ENCODE measurements at places on chromosomes 2 and 18.

DNA sequence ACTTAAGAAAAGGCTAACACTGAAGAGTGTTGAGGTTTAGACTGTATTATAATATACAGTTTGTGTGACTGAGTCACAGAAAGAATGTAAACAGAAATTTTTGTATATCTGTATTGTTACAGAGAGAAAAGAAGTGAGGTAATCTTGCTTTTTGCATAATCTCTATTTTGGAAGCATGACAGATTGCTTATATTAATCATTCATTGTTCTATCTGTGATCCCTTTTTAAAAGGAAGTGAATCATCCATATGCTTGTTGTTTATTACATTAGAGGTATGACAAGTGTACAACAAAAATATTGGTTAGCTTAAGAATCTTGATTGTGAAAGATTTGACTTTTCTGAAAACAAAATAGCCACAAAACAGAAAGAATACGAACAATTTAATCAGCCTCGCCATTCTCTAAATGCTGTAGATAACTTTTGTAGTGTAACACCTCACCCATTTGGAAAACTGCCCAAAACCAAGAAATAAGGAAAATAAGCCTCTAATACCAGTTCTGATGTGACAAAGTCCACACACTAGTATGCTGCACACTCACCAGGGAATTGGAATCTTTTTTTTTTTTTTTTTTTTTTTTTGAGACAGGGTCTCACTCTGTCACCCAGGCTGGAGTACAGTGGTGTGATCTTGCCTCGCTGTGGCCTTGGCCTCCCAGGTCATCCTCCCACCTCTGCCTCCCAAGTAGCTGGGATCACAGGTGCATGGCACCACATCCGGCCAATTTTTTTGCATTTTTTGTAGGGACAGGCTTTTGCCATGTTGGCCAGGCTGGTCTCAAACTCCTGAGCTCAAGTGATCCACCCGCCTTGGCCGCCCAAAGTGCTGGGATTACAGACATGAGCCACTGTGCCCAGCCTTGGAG is 91.5 kb upstream of the LPIN2 start:
- no peak overlapping the region for H3K4me3 ChIP-seq
- DNase-seq, result no peak
- no peak overlapping the region for H3K27ac ChIP-seq
- H3K36me3 ChIP-seq, result no peaks in the 10 kb centered on the region

GRCh38 chr2:66495788-66496640 is 61.1 kb downstream of the MEIS1 start:
- no peaks in the 10 kb centered on the region for H3K27me3 ChIP-seq
- no peak overlapping the region for H3K4me3 ChIP-seq
- no peaks in the 10 kb centered on the region for H3K36me3 ChIP-seq
- H3K27ac ChIP-seq, result no peak overlapping the region
- H3K4me1 ChIP-seq, result no peaks in the 10 kb centered on the region
- no peak for DNase-seq

DNA sequence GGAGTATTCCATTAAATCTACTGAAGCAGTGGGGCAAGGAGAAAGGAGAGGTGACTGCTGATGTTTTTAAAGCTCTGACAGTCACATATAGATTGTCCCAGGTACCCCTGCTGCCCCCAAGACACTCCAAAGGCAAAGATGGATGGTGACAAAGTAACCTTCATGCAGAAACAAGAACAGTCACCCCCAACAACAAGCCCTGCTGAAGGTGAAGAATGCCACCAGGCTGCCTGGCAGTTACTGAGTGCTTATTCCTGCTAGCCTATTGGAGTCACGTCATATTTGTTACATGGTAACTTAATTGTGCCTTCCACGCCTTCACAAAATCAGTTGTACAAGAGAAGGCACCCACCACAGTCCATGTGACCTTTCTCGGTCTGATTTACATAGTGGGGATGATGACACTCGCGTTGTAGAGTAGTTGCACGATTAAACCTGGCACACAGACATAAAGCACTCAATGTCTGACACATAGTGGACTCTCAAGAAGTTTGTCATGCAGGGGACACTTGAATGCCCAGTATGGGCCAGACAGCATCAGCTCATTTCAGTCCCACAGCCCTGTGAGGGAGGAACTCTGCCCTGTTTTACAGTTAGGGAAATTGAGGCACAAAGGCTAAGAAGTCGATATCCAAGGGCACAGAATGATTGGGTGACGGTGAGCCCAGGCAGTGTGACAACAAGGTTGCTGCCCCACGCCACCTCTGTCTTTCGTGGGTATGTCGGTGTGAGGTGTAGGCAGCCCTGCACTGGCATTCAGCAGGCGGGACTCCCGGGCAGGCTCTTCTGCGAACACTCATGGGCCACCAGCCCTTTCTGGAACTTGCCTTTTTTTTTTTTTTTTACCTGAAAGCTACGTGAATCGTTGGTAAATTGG is 62.7 kb downstream of the ZCCHC2 start:
- peaks cover 40% of the 10 kb centered on the region for H3K4me1 ChIP-seq
- peak overlapping the region; percentile 71 for H3K4me3 ChIP-seq

DNA sequence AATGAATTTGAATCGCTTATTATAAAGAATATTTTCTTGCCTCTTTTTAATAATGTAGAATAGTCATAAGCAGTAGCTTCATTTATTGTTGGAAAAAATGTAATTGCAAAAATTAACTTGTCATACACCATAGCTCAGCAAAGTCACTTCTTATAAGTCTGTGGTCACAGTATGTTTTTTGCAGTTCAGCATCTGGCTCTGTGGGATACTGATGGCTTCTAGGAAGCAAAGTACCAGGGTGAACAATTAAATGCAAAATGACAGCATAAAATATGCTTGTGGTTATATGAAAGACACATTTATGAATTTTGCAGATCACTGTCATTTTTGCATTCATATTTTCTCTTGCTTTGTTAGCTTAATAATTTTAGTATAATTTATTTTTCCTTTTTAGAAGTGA is 116.5 kb downstream of the ZNF407 start:
- H3K27me3 ChIP-seq, result no peaks in the 10 kb centered on the region
- no peaks in the 10 kb centered on the region for H3K4me1 ChIP-seq
- H3K36me3 ChIP-seq, result no peaks in the 10 kb centered on the region
- H3K4me3 ChIP-seq, result no peak overlapping the region

DNA sequence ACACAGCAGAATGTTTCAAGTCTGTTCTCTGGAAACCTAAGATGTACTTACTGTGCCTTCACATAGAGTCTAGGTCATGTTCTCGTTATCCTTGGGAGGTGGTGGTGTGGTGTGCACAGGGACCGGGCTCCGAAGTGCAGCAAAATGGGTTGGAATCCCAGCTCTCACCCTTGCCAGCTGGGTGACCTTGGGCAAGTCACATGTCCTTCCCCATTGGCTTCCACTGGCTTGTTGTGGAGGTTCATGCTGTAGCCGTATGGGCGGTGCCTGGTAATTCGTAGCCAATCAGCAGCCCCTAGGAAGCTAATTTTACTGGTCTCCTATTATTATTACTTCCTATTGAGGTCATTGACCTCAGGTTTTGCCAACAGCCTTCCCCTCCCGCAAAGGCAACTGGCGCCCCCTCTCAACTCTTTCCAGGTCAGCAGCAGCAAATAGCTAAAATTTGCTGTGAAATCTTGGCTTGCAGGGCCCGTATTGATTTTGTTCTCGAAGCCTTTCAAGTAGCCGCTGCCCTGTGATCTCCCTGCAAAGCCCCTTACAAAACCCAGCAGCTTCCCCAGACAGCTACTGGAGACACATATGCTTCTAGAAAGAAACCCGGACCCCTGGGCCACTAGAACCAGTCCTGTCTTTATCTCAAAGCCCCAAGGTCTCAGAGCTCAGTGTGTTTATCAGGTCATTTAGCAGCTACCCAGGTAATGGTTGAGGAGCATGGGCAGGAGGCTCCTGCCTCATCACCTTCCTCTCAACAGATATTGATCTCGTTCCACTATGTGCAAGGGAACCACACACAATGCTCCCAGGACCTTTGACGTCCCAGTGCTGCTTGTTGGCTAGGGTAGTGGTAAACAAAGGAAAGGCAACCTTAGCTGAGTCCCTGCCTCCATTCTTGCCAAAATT is 66.5 kb upstream of the SLC1A4 start:
- no peak overlapping the region for H3K4me3 ChIP-seq
- no peak for DNase-seq
- H3K4me1 ChIP-seq, result peaks cover 18% of the 10 kb centered on the region
- peaks cover 1% of the 10 kb centered on the region for H3K27me3 ChIP-seq
- no peak overlapping the region for H3K27ac ChIP-seq

GRCh38 chr18:46891742-46892214 is 25.5 kb downstream of the PIAS2 start:
- H3K27me3 ChIP-seq, result no peaks in the 10 kb centered on the region
- no peak overlapping the region for H3K4me3 ChIP-seq
- H3K27ac ChIP-seq, result peak overlapping the region; percentile 21
- peaks cover 42% of the 10 kb centered on the region for H3K36me3 ChIP-seq
- peaks cover 20% of the 10 kb centered on the region for H3K4me1 ChIP-seq
- DNase-seq, result peak; percentile 55

GRCh38 chr2:136235546-136235945 is 117.6 kb upstream of the CXCR4 start:
- H3K4me1 ChIP-seq, result peaks cover 31% of the 10 kb centered on the region
- peaks cover 13% of the 10 kb centered on the region for H3K27me3 ChIP-seq
- no peak overlapping the region for H3K27ac ChIP-seq
- DNase-seq, result no peak
- H3K36me3 ChIP-seq, result peaks cover 2% of the 10 kb centered on the region

DNA sequence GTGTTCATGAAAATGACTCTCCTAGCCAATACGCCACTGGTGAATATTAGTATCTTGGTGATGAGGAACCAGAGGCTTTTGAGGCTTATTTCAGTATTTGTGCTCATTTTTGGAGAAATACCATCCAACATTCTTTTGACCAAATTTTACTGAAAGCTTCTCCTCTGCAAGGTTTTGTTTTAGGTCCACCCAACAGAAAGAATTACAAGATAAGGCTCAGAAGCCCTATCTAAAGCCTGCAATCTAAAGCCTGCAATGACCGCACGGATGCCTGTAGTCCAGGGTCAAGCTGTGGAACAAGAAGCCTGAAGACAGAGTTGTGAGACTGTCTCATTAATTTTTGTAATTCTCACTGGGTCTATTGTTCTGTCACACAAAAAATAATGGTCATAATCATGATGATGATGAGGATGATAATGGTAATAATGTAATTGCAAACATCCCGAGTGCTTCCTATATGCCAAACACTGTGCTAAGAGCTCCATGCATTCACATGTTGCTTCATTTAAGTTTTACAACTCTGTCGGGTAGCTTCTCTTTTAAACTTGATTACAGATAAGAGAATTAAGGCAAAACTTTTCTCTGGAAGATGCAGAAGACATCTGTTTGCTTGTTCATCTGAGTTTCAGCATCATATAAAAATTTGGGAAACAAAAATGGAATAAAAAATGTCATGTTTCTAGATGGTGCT is 33.2 kb upstream of the NCOA1 start:
- H3K4me3 ChIP-seq, result no peak overlapping the region
- no peaks in the 10 kb centered on the region for H3K36me3 ChIP-seq
- peaks cover 6% of the 10 kb centered on the region for H3K4me1 ChIP-seq
- H3K27ac ChIP-seq, result no peak overlapping the region

- H3K27ac ChIP-seq, result no peak overlapping the region
- H3K4me3 ChIP-seq, result no peak overlapping the region
- H3K4me1 ChIP-seq, result peaks cover 2% of the 10 kb centered on the region
Observed at GRCh38 chr2:38496927-38497669, 105.6 kb downstream of the HNRNPLL start.

DNA sequence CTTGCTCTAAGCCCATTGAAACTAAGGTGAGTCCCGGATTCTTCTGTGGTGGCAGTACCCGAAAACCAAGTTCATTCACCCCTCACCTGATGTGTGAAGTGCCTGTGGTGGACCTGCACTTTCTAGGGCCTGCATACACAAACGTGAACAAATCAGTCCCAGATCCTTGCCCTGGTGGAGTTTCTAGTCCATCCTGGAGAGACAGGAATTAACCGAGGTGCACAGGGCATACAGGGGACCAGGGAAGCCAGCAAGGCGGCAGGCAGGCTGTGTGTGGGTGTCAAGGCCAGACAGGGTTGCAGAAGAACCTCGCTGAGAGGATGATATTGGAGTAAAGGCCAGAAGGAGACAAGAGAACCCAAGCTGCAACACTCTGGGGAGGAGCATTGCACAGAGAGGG is 106.1 kb downstream of the SMIM21 start:
- DNase-seq, result no peak
- no peak overlapping the region for H3K27ac ChIP-seq
- no peaks in the 10 kb centered on the region for H3K36me3 ChIP-seq
- no peak overlapping the region for H3K4me3 ChIP-seq
- H3K4me1 ChIP-seq, result no peaks in the 10 kb centered on the region

DNA sequence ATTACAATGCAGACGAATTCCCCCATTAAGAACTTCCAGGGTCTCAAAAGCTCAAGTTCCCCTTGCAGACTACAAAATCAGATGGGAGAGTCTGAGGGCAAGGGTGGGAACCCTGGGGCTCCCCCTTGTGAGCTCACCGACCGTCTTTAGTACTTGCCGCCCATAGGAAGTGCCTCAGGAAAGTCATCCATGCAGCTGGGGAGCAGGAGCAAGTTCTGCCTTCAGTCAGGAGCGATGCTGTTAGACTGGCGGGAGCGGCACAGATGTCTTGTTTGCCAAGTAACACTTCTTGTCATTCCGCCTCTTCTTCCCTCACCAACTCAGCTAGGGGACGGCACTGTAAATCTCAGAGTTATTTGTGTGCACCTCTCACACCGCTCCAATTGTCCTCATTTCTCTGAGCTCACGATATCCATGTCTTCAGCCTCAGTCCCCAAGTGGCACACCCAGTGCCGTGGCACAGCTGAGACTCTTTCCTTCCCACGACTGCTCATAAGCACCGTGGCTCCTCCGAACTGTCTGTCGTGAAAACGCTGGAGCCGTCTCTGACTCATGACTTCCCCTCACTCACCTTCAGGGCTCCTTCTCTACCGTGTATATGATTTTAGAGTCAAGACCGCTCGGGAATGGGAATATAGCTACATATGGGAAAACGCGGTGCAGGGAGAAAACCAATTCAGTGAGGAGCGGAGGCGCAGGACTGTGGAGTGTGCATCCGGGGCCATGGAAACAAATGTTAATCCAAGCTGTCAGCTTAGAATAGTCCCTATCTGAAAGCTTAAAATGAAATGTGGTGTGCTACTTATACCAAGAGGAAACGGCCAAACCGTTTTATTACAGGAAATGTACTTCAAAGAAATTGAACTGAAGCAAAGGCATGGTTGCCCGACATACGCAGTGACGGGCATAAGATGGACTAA is 34.0 kb downstream of the UXS1 start:
- no peaks in the 10 kb centered on the region for H3K27me3 ChIP-seq
- H3K4me3 ChIP-seq, result peak overlapping the region; percentile 82
- peak overlapping the region; percentile 90 for H3K27ac ChIP-seq

DNA sequence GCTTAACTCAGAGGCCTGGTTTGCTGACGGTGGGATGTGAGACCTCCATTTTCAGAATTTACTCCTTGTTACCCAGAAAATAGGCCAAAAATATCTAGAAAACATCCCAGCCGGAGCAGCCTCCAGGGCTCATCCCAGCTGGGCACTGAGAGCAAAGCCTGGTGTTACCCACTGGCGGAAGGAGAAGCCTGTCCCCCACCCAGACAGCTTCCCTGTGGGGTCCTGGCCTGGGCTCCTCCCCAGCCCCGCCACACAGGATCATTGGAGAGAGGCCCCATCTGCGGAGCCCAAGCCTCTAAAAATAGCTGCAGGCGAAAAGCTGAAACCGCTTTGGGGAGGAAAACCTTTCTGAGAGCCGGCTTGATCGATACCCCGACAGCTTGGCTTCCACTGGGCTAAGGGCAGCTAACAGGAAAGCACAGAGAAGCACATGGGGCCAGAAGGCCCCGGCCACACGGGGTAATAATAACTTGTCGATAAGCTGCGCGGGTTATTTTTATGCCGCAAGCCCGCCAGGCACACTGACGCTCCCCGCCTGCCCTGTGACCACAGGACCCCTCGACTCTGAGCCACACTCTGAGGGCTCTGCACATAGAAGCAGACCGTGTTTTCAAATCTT is 26.9 kb upstream of the FAHD2A start:
- no peak for DNase-seq
- peaks cover 2% of the 10 kb centered on the region for H3K27me3 ChIP-seq
- H3K27ac ChIP-seq, result no peak overlapping the region
- H3K4me3 ChIP-seq, result no peak overlapping the region
- no peaks in the 10 kb centered on the region for H3K36me3 ChIP-seq
